ENCODE measurements at places on chromosomes 13 and 19.

DNA sequence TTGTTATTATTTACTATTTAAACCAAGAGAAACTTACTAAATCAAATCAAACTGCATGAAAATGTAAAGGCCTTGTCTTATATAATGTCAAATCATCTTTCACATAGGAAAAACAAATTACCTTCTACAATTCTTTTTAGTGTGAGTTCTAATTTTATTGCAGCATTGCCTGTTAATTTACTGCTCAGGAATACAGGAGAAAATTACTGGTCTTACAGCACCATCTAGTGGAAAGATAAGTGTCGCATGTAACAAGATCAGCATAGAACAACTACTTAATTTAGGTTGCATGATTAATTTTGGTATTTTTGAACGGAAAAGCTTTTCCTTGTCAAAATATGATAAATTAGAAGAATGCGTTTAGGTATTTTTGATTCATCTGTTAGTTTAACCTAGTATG, 502.7 kb downstream of the UQCRFS1 start:
- no peak for DNase-seq

DNA sequence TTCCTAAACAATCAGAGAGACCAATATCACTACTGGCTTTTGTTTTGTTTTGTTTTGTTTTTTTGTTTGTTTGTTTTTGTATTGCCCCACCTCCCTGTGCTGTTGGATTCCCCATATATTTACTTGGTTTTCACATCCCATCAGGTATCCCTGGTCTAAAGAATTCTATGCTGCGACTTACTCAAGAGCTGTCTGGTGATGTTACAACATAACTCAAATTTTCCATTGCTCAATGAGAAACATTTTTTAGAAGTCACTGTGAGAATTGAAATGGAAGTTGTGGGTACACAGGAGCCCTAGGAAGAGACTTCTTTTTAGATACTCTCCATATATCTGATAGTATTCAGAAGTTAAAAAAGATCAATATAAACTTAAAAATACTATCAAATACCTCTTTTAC, 181.4 kb downstream of the KLF5 start:
- DNase-seq = no peak

- no peak for DNase-seq
Observed at GRCh38 chr19:19627621-19628500, at the start of gene LPAR2. LPAR2 (minus strand) TSS chr19:19628220; CDS start chr19:19627275, 945 bp downstream.

- no peak for DNase-seq
Observed at GRCh38 chr13:23963184-23963931, 66.1 kb upstream of the C1QTNF9B start.
